Activated CD4-positive, alpha-beta T cell treated with anti-CD3 and anti-CD28 coated beads, Interleukin-10, Interleukin-2, amounts not matched to agents 100 ng/mL and 50 ng/mL, durations not matched to agents 16 hours and 8 hours (primary cell): ENCODE measurements at places on chromosomes 16 and 17.
A peak's percentile ranks its signal among the peaks of the same experiment; 100 is the strongest.

DNA sequence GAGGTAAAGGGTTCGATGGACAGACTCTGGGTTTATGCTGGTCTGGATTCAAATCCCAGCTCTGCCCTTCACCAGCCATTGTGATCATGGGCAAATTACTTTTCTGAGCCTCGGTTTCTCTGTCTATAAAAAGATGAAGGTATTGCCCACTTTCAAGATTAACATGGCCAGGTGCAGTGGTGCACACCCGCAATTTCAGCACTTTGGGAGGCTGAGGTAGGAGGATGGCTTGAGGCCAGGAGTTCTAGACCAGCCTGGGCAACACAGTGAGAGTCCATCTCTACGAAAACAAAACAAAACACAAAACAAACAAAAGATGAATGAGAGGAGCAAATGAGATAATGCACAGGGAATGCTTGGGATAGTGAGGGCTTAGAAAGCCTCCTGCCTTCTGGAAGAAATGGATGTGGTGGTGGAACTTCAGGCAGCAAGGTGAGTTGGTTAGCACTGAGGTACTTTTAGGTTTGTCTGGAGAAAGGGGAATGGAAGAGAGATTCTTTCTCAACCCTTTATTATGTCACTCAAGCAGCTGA, 8.5 kb downstream of the ADGRG3 start:
- DNase-seq: no peak

DNA sequence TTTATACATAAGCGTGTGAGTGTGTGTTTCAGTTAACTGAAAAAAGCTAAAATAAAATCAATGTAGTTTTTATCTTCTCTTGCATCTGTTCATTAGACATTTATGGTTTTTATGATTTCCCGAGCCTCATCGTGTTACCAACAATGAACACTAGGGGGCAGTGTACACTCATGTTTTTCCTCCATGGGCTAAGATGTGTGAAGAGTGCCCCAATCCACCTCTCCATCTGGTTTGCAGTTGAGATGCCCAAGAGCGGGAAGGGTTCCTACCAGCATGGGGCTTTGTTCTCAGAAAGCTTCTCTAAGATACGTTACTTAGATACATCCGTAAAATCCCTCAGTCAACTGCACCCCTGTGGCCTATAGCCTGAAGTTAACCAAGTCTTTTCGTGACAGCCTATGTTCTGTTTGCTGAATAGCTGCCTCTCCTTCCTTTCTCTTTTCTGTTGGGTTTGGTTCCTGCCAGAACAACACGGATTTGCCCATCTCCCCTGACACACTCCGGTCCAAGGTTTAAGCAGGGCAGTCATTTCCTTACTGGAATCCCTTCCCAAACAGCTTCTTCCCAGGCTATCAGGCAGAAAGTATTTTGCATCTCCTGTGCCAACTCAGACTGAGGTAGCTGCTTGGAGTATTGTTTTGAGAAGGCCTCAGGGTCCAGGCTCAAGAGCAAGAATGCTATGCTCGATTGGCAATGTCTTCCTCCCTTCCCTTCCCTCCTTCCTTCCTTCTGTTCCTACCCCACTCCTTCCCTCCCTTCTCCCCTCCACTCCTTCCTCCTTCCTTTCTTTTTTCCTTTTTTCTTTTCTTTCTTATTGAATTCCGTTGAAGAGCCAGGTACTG, 12.9 kb upstream of the ELAC2 start:
- peak; percentile 59 for DNase-seq

GRCh38 chr17:44971776-44972483, 3.8 kb upstream of the C1QL1 start:
- DNase-seq: peak; percentile 82

- DNase-seq: no peak
These were observed 202.8 kb upstream of the WSB1 start for GRCh38 chr17:27091043-27091497.

DNA sequence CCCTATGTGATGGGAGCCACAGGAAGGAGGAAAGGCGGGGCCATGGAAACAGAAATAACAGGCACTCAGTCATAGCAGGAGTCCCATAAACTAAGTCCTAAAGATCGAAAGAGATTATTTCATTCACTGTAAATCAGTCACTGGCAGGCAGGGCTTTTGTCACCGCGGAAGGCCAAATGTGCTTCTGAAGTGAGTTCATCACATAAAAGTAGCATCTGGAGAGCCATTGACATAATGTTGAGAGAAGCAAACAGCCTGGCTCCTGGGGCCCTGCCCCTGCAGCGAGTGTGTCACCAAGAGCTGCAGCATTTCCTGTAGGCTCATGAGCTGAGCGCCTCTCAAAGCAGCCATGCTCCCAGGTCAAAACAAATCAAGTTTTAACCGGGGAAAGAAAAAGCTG, 476.2 kb downstream of the HAPSTR1 start:
- peak; percentile 1 for DNase-seq

GRCh38 chr16:84228256-84228838, 11.5 kb downstream of the KCNG4 start:
- no peak for DNase-seq

DNA sequence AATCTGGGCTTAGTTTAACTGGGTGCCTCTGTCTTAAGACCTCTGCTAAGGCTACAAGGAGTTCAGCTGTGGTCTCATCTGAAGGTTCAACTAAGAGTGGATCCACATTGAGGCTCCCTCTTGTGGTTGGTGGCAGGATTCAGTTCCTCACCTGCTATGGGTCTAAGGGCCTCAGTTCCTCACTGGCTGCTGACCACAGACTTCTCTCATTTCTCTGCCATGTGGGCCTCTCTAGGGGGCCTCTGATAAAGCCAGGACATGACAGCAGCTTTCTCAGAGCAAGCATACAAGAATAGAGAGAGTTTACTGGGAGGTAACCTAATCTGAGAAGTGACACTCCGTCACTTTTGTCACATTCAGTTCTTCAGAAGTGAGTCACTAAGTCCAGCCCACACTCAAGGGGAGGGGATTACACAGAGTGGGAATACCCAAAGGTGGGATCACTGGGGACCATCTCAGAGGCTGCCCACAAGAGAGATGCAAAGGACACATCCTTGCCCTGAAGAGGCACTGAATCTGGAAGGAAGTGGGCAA, 19.2 kb upstream of the ABAT start:
- peak; percentile 60 for DNase-seq

DNA sequence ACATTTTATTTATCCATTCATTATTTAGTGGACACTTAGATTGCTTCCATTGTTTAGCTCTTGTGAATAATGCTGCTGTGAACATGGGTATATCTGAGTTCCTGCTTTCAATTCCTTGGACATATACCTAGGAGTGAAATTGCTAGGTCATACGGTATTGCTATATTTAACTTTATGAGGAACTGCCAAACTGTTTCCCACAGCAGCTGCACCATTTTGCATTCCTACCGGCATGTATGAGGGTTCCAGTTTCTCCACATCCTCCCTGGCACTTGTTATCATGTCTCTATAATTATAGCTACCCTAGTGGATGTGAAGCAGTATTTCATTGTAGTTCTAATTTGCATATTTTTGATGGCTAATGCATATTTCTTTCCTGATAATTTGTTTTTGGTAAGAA, 23.7 kb upstream of the DRG2 start:
- DNase-seq: no peak

DNA sequence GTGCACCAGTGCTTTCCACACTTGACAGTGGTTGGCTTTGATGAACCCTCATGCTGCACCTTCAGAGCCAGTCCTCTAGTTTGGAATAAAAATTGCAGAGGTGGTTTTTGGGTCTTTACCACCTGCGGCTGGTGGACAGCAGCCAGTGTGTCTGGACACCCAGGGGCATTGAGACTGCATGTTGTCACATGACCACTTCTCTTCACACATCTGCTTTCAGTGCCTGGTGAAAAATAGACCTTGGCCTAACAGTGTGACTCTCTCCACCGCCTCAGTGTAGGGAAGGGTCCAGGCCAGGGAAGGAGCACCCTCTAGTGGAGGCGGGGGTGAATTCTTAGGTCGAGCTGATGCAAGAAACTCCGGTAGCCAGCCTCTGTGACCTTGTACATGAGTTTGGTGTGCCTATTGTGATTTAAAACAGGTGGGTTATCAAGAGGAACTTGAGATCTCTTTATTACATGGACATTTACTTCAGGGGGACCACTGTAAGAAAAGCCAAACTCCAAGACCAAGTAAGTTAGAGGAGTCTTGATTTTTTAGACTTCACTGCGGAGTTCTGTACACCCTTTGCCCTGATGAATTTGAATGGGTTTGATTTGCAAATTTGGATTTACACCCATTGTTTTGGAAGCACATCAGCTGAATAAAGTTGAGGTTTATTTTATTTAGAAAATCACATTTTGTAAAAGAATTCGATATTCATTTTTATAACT, 17.9 kb downstream of the GOSR2 start:
- DNase-seq: peak; percentile 76

DNA sequence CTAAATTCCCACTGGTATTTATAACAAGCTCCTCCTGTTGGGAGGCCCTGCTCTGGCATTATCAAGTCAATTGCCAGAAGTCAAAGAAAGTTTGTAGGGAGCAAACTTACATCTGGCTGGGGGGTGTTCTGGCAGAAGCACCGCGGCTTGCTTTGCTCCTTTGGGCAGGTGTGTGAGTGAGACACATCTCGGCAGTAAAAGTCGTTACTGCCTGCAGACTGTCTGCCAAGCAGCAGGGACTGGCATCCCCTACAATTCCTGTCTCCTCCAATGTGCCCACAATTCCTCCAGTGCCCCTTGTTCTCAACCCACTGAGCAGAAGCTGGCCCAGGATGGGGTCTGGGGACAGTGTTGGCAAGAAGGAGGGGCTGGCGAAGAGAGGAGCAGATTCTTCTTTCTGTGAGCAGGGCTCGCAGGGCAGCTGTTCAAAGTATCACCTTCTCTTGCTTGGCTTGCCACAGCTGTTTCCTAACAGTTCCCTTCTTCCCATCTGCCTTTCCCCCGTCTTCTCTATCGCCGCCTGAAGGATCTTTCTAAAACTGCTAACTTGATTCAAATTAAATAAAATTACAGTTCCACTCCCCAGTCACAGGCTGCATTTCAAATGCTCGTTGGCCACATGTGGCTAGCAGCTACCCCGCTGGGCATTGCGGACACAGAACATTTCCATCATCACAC, 30.2 kb downstream of the SPACA3 start:
- DNase-seq: no peak

DNA sequence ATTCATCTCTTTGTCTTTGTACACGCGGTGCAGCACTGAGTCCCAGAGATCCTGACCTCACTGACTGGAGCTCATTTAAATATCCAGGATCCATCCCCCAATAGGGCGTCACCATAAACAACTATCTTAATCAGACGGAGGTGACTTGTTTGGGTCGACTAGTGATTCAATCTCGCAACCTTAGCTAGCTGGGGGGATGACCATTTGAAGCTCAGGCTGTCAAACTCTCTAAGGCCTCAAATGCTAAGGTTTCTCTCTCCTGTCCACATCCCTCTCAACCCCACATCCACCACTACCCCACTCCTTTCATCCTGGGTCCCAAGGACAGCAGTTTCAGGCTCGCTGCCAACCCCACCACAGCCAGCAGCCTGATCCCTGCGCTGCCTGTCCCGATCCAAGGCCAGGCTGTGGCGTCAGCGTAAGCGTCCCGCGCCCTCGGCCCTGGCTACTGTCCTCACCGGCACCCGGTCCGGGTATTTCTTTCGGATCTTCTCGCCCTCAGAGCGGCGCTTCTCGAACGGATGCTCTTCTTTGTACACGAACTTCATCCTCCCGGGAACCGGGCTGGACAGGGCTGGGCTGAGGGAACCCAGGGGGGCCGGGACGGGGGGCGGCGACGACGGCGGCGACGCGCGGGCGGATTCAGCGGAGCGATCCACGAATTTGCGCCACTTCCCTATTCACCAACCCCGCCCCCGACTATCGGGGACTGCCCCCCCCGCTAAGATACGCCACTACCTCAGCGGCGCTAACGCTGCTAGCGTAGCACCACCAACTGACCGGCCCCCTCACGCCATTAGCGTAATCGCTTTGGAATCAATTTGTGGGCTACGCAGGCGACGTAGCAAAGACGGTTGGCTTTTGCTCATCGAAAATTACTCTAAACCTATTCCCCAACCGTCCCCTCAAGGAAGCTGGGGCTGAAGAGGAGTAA, at the start of gene GABARAP:
GABARAP (minus strand) TSS at position 667 of the 934 bp plus-strand sequence; CDS start at position 548, 119 bp downstream.
- peak; percentile 89 for DNase-seq

- DNase-seq: no peak
These were observed 3.2 kb upstream of the MPO start for GRCh38 chr17:58283674-58284612.

DNA sequence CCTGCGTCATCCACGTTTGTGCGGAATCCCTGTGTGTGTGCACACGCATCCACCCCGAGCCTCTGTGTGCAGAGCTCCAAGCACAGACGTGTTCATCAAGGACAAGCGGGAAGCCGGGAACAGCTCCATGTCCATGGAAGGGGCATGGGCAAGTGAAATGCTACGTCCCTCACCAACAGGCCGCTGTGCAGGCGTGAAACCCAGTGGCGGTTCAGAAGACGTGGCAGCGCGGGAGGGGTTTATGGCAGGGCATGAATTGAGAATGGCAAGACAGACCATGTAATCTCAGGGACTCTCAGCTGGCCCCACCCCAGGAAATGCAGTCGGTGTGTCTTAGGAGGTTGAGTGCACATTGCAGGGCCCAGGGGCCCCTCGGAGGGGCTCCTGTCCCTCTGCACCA, 52.7 kb downstream of the TBC1D16 start:
- DNase-seq: no peak

GRCh38 chr16:6031567-6031966, 934.0 kb upstream of the EEF2KMT start:
- DNase-seq: no peak

DNA sequence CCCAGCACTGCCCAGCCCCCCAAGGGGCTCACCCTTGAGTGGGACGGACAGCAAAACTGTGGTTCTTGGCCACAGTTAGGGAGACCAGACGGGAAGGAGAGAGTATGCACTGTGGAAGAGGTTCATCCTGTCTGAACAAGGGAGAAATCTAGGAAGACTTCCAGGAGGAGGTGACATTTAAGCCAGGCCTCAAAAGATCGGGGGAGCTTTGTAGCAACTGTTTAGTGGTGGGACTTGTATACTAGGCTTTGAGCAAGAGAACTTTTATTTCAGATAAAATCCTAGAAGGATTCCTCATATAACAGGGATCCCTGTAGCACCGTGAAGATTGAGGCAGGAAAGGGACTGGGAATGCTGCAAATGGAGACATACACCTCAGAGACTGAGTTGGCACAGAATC, 30.8 kb downstream of the SREBF1 start:
- DNase-seq: no peak
